ENCODE measurements at places on chromosomes 13 and 19. TPM values are rescaled to one million over a fixed set of nuclear protein-coding genes. Genes with fewer than 3 reads are reported as not detected.
A peak's percentile ranks its signal among the peaks of the same experiment; 100 is the strongest.

GRCh38 chr13:39253774-39254173, 215.5 kb downstream of the NHLRC3 start:
- no peak for DNase-seq

GRCh38 chr19:18653853-18654252, 17.0 kb downstream of the KLHL26 start:
- no peak for DNase-seq

GRCh38 chr19:15290166-15290565, 42.2 kb downstream of the BRD4 start:
- no peak for DNase-seq

Gene RHPN2
- 5.7 TPM for polyA plus RNA-seq

- DNase-seq, result no peak
Measured at GRCh38 chr13:83804356-83804962, 77.8 kb downstream of the SLITRK1 start.

GRCh38 chr13:42836930-42837690, 55.7 kb downstream of the FAM216B start:
- DNase-seq, result no peak

GRCh38 chr19:9354651-9355050, 8.2 kb upstream of the ZNF177 start:
- DNase-seq, result no peak

Gene NLRP11
- 0.13 TPM for polyA plus RNA-seq

Gene NLRP5
- 0.07 TPM for polyA plus RNA-seq

- DNase-seq, result peak; percentile 99
Measured at GRCh38 chr19:1173845-1174809, at the start of gene SBNO2. SBNO2 (minus strand) TSS chr19:1174268; CDS start chr19:1154276, 19,992 bp downstream.

DNA sequence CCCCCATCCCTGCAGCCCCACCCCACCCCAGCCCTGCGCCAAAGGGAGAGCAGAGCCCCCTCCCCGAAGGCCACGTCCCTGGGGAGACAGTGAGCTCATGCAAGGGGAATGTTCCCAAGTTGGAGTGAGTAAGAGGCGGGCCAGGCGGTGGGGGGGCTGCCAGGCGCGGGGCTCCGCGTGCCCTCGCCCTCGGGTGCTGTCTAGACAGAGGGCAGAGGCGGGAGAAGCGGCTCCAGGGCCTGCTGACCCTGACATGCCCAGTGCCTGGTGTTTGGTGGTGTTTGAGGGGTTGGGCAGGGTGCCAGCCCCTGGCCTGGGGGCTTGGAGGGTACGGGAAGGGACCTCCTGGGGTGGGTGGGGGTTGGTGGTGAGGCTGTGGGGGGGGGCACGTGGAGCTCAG, 1.0 kb downstream of the FSTL3 start:
- no peak for DNase-seq

GRCh38 chr19:7391218-7391670, 42.5 kb downstream of the ARHGEF18 start:
- no peak for DNase-seq

Gene CPB2
- not detected for polyA plus RNA-seq

Gene CAMSAP3
- polyA plus RNA-seq, result 0.18 TPM

Gene KCNRG
- polyA plus RNA-seq, result 0.50 TPM

Gene CEACAM20
- polyA plus RNA-seq, result not detected

- no peak for DNase-seq
Measured at GRCh38 chr13:52428295-52428694, 22.1 kb downstream of the VPS36 start.

DNA sequence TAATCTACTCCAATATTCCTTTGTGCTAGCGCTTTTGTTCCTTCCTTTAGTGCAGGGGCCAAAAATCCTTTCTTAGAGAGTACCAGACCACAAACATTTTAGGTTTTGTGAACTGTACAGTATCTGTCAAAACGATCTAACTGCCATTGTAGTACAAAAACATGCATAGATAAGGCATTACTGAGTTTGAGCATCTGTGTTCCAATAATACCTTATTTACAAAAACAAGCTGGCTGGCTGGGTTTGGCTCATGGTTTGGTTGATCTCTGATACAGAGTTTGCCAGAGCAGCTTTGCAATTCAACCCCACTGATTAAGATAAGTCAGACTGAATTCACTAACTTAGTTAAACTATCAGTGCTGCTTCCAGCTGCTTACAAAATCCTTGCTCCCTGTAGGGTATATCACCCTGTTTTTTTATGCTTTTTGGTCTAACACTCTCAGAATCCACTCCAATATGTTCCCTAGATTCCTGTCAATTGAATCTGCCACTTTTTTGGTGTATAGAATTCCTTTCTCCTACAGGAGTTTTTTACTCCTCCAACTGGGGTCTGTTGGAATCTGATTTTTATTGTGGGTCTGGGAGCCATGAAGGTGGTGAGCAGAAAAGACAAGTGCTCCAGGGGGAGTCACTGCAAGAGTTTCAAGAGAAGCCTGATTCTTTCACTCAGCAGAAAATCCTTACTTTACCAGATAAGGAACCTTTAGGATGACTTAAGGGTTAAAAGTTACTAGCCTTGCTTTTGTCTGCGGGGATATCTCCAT, 1399.4 kb downstream of the EFNB2 start:
- no peak for DNase-seq

Gene KCNC3
- 14.2 TPM for polyA plus RNA-seq

- no peak for DNase-seq
Measured at GRCh38 chr19:39297931-39298634, 1.9 kb downstream of the IFNL1 start.

Gene ADGRL1
- 20.3 TPM for polyA plus RNA-seq

DNA sequence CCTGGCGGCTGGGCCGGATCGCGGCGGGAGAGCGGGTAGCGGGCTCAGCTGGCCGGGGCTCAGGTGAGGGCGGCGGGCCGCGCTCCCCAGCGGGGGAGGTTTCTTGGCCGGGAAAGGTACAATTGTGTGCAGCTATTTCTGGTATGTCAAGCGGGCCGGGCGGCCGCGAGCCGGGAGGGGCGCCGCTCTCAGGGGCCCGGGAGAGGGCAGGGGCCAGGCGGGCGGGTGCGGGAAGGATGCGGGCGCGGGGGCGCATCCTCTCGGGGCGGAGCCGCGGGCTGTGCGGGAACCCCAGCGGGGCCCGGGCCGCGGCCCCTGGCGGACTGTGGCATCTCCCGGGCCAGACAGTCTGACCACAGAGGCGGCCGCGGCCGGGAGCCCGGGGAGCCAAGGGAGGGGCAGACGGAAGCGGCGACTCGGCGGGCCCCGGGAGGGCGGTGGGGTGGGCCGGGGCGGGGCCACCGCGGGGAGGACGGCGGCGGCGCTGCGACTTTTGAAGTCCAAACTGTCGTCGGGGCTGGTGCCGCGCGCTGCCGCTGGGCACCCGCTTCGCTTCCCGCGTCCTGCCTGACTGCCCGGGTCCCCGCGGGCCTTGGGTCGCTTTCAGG, at the start of gene LMO7:
TSS of gene LMO7 (plus strand) at position 503 of the 608 bp plus-strand sequence. CDS start 328 bp downstream, outside the sequence.
- peak; percentile 49 for DNase-seq

Gene ZIM2
- polyA plus RNA-seq, result not detected

GRCh38 chr13:43132911-43133310, 109.5 kb downstream of the DNAJC15 start:
- DNase-seq, result no peak

- DNase-seq, result no peak
Measured at GRCh38 chr19:10478476-10478875, 24.7 kb downstream of the KEAP1 start.

- DNase-seq, result no peak
Measured at GRCh38 chr13:113931841-113932459, 41.9 kb downstream of the C13orf46 start.

All from K562 (cell line).